ENCODE measurements at places on chromosomes 1 and 21.

DNA sequence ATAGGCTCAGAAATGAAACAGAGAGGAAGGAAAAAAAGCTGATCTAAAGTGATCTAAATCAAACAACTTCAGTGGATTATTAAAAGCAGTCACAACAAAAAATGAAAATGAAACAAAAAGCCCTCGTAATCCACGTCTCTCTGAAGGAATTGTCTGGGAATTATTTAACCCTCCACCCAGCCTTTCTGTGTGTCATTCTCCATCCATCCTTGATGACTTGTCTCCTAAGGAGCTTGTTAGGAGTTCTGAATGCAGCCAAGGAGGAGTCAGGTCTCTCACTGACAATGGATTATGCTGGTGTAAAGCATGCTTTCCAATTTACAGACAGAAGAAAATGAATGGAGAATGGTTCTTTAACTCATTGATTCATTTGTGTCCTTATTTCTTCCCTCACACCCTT lies 359.3 kb upstream of the RUNX1 start:
- no peak for DNase-seq

DNA sequence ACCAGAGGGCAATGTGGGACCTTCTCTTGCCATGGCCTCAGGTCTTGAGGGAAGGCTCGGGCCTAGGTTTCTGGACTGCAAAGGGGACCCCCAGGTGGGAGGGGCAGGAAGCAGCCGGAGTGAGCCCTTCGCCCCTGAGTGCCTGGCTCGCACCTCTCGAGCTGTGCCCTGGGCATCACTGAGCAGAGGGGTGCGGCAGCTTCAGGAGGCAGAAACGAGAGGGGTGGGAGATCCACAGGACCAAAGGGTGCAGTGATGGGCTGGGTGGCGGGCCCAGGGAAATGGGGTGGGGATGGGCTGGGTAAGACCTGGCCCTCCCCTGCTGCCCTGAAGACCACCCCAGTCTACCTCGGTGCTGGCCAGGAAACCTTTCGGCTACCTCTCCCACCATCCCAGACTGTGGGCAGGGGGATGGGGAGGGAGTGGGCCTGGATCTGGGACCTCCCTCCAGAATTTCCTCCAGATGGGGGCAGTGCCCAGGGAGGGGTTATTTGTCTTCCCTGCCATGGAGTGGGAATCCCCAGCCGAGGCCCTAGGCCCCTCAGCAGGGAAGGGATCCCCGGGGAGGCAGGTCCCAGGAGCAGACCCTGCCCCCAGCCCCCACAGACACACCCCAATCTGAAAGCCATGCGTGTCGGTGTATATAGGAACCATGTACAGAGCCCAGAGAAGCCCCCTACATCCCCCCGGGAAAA lies 21.3 kb downstream of the A3GALT2 start:
- DNase-seq = no peak

DNA sequence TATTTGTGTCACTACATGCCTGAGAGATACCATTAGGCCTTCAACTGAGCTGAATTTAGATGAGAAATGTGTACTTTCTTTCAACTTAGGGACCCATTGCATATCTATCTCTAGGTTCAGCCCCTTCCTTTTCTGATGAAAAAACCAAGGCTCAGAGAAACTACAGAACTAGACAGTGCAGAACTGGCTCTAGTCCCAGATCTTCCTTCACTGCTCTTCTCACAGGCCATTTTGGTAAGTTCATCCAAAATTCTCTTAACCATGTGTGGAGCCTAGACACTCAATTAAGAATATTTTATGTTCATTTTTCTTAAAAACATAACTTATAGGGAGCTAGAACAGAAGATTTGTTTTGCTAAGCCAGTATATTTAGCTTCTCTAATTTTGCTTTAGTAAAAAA lies 128.9 kb downstream of the ASTN1 start:
- no peak for DNase-seq

DNA sequence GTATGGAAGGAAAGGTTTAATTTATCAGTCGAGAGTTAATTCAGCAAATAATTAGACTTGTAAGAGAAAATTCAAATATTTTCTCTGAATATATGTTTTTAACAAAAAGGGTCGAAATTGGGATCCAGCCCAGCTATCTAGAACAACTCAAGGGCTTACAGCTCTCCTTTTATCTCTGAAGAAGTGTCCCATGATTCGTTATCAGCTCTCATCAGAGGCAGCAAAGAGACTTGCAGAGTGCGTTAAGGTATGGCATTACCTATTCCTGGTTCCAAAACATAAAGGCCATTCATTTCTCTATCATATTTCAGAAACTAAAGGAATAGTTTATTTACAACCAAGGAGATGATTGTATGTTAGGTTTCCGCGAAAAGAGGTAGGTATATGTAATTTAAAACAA lies 9.4 kb downstream of the VPS45 start:
- DNase-seq = no peak

- DNase-seq = peak; percentile 32
Measured at GRCh38 chr1:241235256-241235897, 121.6 kb downstream of the RGS7 start.

- no peak for DNase-seq
Measured at GRCh38 chr21:14076143-14076806, 134.5 kb downstream of the LIPI start.

DNA sequence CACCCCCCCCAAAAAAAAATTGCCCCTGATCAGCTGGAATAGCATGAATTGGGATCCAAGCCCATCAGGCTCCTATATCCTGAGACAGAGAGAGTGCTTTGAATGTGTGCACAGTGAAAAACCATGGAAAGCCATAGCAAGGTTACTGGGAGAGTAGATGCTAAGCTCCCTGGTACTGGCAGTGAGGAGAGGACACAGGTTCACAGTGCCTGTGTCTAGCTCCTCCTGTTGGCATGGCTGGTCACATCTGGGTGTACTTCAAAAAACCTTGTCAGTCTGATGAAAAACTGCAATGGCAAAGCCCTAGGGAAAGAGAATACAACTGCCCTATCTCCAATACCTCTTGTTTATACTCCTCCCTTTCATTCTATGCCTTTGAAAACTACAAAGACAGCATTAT lies 12.9 kb downstream of the COPA start:
- no peak for DNase-seq

- no peak for DNase-seq
Measured at GRCh38 chr1:194394676-194395075, 1208.3 kb upstream of the B3GALT2 start.

Measured in fibroblast of gingiva (primary cell).